NAMALWA (cell line): ENCODE measurements at places on chromosomes 4 and X.

GRCh38 chrX:9953396-9953795 lies 13.8 kb upstream of the CLDN34 start:
- peak; percentile 4 for DNase-seq

DNA sequence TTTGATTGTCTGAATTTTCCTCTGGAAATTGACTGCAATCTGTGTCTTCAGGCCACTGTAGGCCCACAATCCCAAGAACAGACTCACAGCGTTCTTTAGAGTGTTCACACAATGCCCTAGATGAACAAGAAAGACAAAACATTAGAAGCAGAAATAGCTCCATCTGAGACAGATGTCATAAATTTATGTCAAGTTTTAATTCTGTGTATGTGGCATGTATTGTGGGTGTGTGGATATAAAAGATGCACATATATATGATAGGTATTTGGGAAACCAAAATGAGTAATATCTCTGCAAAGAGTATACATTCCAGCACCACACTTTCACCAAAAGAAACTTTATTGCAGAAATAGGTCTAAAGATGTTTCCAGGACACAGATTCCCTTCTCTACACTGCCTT lies 176.1 kb downstream of the CORIN start:
- no peak for DNase-seq

DNA sequence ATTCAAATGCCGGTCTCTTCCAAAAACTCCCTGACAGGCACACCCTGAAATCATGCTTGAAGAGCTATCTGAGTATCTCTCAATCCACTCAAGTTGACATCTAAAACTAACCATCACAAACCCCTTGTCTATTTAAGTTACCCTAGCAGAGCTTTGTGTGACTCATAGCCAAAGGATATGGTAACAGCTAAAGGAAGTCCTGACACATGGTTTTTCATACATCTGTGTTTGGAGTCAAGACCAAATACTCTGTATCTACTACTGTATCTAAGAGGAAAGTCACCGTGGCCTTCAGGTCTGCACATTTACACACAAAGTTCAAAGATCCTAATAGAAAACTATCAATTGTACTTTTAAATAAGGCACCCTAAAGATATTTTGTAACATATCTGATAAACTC lies 239.6 kb upstream of the VCX start:
- no peak for DNase-seq

DNA sequence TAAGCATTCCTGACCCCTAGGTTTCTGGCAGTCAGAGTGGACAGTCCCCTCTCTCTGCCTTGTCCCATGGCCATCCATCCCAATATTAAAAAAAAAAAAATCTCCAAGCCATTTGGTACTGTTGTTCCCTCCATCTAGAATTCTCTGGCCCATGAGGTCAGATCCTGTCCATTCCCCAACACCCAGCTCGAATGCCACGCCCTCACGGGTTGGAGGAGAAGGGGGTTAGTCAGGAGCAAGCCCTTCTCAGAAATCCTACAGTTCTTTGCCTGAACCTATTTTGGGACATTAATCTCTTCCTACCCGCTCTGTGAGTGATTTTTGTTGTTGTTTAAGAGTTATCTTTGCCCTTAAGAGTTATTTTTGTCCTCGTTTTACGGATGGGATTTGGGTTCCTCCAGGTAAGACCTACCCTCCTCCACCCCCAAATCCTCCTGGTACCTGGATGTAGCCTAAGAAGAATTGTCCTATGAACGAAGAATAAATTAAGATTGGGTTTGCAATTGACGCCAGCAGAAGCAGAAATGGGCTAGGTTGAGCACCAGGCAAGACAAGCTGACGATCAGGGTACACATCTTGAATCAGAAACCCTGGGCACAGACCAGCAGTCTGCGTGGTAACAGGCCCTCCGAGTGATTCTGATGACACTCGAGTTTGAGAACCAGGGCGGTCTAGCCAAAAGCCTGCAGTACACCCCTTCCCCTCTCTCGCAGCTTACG lies 977 bp downstream of the RNF175 start:
- no peak for DNase-seq

- DNase-seq = no peak
These were observed 25.9 kb downstream of the COL25A1 start for GRCh38 chr4:109276482-109277095.

- DNase-seq = peak; percentile 73
These were observed 32.3 kb upstream of the IRF2 start for GRCh38 chr4:184506527-184507121.

DNA sequence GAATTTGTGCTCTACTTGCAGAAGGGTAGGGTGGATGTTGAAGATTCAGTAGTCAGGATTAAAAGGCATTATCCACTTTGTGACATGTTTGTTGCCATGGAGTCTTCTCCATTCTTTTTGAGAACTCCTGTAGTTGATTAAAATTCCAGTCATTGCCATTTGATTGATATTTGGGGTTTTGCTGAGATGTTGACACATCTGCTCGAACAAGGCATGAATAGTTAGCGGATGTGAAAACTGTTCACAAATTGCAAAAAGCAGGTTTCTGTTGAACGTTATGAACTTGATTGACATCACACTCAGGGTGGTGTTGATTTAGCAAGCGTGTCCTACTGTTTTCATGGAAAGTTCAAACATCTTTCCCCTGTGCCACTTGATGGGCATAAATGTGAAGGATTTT lies 16.9 kb downstream of the LIMCH1 start:
- DNase-seq = no peak

- no peak for DNase-seq
These were observed 427.3 kb upstream of the FTHL17 start for GRCh38 chrX:31499109-31499508.

DNA sequence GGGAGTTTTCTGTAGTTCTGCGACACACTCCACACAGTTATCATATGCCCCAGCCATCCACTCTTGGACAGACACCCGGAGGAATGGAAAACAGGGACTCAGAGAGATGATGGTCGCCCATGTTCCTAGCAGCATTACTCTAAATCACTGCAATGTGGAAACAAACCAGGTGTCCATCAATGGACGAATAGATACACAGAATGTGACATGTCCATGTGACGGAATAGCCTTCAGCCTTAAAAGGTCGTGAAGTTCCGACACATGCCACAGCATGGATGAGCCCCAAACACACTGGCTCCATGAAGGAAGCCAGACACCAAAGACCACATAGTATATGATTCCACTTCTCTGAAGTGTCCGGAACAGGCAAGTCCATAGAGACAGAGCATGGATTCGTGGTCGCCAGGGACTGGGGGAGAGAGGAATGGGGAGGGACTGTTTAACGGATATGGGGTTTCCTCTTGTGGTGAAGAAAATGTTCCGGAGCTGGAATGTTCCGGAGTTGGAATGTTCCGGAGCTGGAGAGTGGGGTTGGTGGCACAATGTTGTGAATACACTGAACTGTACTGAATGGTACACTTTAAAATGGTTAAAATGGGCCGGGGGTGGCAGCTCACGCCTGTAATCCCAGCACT lies 28.7 kb upstream of the AFAP1 start:
- DNase-seq = no peak

- peak; percentile 45 for DNase-seq
These were observed 185.6 kb downstream of the RAP1GDS1 start for GRCh38 chr4:98446499-98447375.

- DNase-seq = no peak
These were observed 1.5 kb downstream of the SRPK3 start for GRCh38 chrX:153782313-153782712.

GRCh38 chrX:2264179-2265030 lies 236.4 kb downstream of the DHRSX start:
- DNase-seq = no peak

DNA sequence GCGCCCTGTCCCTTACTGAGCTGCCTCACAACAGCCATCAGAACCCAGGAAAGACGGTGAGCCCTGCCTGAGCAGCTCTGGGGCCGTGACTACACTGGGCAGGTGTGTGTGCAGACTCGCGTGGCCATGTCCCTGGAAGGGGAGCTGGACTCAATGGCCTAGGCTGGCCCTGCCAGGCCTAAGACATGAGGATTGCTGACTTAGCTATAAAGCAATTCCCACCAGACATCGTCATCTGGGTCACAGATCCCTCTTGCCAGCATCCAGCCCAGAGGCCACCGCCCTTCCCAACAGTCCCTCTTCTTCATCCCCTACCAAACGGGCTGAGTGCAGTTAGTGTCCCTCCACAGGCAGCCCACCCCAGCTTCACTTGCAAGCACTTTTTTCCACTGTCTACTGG lies 3.7 kb downstream of the NAA10 start:
- DNase-seq = no peak

GRCh38 chrX:68396953-68397352 lies 36.3 kb downstream of the OPHN1 start:
- no peak for DNase-seq

GRCh38 chrX:150200820-150201287 lies 162.3 kb upstream of the MAMLD1 start:
- no peak for DNase-seq
